Caki2 (cell line): ENCODE measurements at places on chromosomes 11 and 22.
A peak's percentile ranks its signal among the peaks of the same experiment; 100 is the strongest.

GRCh38 chr11:2275334-2276279, 5.2 kb upstream of the ASCL2 start:
- DNase-seq, result no peak

DNA sequence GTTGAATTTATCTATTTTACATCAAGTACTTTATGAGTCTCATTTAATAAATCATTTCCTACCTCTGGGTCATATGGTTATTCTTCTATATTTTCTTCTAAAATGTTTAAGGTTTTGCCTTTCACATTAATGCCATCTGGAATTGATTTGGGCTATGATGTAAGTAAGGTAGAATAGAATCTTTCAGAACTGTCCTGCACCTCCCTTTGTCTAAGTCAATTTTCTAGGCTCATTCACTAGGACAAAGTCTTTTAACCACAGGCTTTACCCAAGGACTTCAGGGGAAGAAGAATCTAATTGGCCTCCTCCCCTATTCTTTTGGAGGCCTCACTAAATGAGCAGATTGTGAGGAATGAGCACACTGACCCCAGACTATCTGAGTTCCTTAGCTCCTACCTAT, 146.0 kb downstream of the BBOX1 start:
- no peak for DNase-seq

GRCh38 chr11:76234416-76235232, 28.3 kb upstream of the WNT11 start:
- DNase-seq, result no peak

DNA sequence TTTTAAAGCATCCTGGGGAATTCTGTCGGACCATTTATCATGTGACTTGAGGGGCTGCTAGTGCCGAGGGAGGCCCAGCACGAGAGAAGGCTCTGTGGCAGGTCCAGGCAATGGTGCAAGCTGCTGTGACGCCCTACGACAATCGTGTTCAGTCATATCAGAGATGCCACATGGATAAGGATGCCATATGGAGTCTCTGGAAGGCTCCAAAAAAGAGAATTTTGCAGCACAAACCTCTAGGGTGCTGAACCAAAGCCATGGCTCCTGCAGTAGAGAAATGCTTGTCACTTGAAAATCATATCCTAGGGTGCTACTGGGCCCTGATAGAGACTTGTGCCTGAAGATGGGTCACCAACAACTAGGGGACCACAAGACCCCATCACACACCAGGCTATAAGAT, 6.7 kb upstream of the CD6 start:
- no peak for DNase-seq

DNA sequence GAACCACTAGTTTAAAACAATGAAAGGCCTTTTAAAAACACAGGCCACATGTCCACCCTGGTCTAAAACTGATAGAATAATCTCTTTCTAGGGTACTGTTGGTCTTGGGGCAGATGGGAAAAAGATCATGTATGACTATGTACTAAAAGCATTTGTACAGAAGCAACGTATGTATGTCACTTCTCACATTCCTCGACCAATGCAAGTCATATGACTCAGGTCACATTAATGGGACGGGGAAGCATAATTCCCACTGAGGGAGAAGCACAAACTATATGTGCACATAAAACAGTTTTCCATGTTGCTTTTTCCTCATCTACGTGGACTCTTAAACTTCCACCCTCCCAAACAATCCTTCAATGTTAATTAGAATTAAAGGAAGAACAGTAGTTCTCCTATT, 32.2 kb upstream of the GAB2 start:
- DNase-seq, result no peak

DNA sequence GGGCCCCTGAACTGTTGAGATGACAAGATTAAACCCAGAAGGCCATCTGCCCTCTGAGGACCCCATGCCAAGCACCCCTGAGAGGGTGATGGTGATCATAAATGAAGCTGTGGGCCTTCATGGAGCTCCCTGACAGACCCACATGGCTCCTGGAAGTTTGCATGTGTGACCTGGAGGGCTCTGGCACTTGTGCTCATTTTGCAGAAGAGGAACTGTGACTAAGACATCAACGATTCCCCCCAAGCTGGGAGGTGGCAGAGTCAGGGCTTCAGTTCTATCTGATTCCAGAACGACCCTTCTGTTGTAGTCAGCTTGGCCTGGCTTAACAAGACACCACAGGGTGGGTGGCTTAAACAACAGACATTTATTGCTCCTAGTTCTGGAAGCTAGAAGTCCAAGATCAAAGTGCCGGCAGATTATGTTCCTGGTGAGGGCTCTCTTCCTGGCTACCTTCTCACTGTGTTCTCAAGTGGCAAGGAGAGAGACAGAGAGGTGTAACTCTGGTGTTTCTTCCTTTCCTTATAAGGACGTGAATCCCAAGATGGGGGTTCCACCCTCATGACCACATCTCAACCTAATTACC, 46.4 kb upstream of the CD82 start:
- DNase-seq, result no peak

DNA sequence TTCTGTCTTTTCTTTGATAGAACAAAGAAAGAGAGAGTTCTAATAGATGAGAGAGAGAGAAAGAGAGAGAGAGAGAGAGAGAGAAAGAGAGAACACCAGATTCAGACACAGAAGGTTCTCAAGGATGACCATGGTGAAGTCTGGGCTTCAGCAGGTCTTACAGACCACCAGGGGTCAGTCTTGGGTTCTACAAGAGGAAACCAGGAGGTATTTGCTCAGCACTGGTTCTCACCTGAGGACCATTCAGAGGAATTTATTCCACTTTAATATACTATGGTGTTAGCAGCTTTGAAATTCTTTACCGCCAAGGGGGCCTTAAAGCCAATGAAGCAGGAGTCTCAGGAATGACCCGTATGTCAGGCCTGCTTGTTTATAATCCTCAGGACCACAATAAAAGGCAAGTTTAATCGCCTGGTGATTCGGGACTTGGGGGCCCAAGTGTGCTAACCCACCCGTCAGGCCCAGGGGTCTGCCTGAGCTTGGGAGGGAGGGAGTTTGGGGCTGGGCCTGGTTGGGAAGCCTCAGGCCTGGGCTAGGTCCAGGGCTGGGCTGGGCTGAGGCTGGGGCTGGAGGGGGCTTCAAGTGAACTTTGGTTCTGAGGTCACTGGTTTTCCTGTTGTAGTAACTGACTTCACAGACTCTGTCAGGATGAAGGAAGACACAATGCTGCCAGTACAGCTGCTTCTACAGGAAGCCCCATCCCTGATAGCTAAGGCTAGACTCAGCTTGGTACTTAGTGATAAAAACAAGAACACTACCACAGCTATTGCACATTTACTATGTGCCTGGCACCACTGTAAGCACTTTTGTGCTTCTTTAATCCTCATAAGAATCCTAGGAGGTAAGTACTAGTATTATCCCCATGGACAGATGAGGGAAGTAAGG, 179.2 kb upstream of the ZBED5 start:
- peak; percentile 39 for DNase-seq

- peak; percentile 40 for DNase-seq
These were observed 17.9 kb downstream of the KCNE3 start for GRCh38 chr11:74449369-74449931.

- DNase-seq, result no peak
These were observed 8.3 kb upstream of the KRTAP5-7 start for GRCh38 chr11:71518506-71519471.

DNA sequence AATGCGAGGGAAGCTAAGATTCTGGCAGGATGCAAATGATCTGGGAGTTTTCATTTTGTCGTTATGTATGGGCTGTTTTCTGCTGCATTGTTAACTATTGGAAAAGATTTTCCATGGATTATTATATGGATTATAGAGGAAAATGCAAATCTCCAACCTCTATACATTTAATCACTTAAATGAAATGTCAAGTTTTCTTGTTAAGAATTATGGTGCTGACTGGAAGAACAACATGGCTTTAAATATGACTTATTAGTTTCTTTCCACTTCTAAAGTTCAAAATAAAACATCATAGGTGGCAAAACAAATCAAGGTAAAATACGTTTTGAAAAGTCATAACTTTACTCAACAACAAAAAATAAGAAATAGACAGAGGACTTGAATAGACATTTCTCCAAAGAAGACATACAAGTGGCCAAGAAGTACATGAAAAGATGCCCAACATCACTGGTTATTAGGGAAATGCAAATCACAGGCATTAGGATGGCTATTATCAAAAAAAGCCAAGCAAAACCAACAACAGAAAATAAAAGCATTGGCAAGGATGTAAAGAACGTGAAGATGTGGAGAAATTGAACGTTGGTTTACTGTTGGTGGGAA, 56.2 kb upstream of the CLDN5 start:
- DNase-seq, result no peak

DNA sequence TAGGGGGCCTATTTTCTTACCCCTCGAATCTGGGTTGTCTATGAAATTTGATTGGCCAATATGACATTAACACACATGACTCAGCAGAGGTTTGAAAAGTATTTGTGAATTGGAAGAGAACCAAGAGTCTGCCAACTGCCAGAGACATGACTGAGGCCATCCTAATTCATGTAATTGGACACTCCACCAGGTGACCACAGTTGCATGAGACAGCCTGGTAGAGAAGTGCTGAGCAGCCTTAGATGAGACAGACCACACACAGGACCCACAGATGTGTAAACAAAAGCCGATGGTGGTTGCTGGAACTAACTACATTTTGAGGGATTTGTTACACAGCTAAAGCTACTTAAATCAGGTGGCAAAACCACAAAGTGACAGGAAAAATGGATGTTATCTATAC, 855 bp upstream of the MS4A5 start:
- peak; percentile 2 for DNase-seq

- no peak for DNase-seq
These were observed 73.8 kb upstream of the PARVA start for GRCh38 chr11:12303421-12304149.

DNA sequence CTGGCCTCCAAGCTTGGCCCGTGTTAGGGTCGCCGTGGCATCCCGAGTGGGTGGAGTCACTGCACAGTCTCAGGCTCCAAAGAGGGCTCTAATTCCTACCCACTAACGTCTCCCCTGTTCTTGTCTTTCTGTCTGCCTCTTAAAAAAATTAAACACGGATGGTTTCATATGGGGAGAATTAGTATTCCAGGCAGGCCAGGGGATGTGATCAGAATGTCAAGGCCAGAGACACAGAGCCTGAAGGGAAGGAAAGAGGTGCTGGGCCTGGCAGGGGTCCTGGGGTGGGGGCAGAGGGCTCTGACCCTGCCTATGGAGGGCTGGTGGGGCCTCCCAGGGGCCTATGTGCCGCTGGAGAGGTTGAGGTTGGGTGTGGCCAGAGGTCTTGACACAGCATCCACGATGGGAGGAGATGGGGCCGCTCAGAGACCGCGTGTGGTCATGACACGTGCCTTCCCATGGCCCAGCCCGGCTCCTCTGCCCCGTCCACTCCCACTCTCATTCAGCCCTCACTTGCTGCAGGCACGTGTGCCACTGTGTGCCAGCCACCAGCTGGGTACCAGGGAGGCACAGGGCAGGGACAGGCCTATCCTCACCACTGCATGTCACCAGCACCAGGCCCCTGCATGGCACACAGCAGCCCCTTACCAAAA, 56.5 kb downstream of the FLRT1 start:
- DNase-seq, result no peak

- no peak for DNase-seq
These were observed 13.4 kb downstream of the PITPNB start for GRCh38 chr22:27905653-27906052.

DNA sequence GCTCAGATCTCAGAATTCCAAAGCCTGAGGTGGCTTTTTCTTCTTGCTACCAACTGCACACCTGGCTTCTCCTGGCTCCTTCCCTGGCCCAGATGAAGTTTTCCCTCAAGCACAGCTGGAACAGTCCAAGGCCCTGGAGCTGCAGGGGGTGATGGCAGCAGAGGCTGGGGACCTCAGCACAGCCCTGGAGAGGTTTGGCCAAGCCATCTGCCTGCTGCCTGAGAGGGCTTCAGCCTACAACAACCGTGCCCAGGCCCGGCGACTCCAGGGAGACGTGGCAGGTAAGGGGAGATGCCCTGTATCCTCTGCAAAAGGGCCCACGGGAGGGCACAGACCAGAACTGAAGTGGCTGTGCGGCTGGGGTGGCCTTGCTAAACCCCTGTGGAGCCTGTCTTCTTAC, 1.2 kb downstream of the TTC36 start:
- DNase-seq, result no peak

DNA sequence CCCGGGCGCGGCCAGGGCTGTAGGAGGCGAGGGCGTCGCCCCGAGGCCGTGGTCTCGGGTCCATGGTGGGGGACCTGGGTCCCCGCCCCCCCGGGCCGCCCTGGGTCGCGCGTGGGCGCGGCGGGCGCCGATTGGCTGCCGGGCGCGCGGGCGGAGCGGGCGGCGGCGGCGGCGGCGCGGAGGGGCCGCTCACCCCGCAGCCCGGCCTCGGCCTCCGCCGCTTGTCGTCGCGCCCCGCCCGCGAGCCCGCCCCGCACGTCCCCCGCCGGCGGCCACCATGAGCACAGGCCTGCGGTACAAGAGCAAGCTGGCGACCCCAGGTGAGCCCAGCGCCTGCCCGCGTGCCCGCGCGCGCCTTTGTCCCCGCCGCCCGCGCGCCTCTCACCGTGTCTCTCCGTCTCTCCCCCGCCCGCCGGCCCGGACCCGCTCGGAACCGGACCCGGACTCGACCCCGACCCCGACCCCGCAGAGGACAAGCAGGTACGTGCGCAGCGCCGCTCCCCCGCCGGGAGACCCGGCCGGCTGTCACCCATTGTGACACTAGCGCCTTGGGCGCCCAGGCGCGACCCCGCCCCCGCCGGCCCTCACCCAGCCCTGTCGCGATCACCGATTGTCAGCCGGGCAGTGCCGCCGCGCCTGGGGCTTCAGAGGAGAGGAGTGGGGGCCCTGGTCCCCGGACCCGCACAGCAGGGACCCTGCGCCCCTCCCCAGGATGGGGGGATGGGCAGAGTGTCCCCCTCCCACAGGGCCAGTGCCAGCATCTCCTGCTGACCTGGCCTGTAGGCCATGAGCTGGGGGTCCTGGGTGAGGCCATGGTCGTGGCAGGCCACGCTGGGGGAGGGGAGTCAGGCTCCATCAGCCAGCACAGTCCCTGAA, at the start of gene SEPTIN5:
TSS of gene SEPTIN5 (plus strand) at position 192 of the 876 bp plus-strand sequence. CDS start at position 278, 86 bp downstream.
- no peak for DNase-seq

DNA sequence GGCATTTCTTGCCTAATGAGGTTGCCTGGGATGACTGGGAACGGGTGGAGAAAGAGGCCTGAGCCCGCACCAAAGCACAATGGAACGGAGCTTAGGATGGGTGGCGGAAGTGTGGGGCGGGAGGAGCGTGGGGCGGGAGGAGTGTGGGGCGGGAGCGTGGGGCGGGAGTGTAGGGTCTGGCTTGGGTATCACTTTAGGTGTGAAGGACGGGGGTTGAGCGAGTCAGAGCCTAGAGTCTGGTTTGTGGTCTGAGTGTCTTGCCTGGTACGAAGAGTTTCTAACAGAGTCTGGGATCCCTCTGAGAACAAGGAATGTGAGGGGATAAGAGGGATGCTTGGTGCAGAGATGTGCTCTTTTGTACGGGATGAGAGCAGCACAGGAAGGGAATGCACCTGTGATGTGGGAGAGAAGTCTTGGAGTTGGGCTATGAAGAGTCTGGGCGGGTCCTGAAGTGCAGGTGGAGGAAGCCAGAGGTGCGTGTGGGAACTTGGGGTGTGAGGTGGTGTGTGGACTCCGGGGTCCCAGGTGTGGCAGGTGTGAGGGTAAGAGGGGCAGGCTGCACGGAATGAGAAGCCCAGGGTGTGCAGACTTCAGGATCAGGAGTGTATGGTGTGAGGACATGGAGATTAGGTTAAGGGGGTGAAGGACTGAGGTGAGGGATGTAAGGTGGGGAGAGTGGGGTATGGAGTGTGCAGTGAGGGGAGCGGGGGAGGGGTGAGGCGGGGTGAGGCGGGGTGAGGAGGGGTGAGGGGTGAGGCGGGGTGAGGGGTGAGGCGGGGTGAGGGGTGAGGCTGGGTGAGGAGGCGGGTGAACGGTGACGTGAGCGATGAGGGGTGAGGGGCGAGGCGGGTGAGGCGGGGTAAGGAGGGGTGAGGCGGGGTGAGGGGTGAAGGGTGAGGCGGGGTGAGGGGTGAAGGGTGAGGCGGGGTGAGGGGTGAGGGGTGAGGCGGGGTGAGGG, 1.0 kb downstream of the SYCE3 start:
- no peak for DNase-seq
